ENCODE measurements at places on chromosomes 3 and 15. TPM values are rescaled to one million over a fixed set of nuclear protein-coding genes. Genes with fewer than 3 reads are reported as not detected.

GRCh38 chr15:61621146-61621545, 392.0 kb upstream of the RORA start:
- no peak overlapping the region for H3K27ac ChIP-seq
- no peaks in the 10 kb centered on the region for H3K36me3 ChIP-seq
- H3K4me1 ChIP-seq: no peaks in the 10 kb centered on the region
- no peaks in the 10 kb centered on the region for H3K27me3 ChIP-seq
- H3K4me3 ChIP-seq: no peak overlapping the region

- H3K4me1 ChIP-seq: peaks cover 13% of the 10 kb centered on the region
- H3K36me3 ChIP-seq: no peaks in the 10 kb centered on the region
- peak overlapping the region; percentile 13 for H3K27ac ChIP-seq
- DNase-seq: no peak
Observed at GRCh38 chr3:102193255-102193654, 241.6 kb upstream of the ZPLD1 start.

Gene TIPIN
- 5.8 TPM for total RNA-seq

- H3K27ac ChIP-seq: no peak overlapping the region
- no peak for DNase-seq
- no peaks in the 10 kb centered on the region for H3K4me1 ChIP-seq
- peaks cover 15% of the 10 kb centered on the region for H3K36me3 ChIP-seq
Observed at GRCh38 chr3:113498221-113499005, 16.5 kb downstream of the SPICE1 start.

Gene TICRR
- total RNA-seq: 0.61 TPM

GRCh38 chr3:64184621-64185020, 40.6 kb downstream of the PRICKLE2 start:
- no peaks in the 10 kb centered on the region for H3K36me3 ChIP-seq
- no peak overlapping the region for H3K27ac ChIP-seq
- no peak overlapping the region for H3K4me3 ChIP-seq
- no peak for DNase-seq
- H3K4me1 ChIP-seq: peaks cover 42% of the 10 kb centered on the region
- H3K27me3 ChIP-seq: no peaks in the 10 kb centered on the region

DNA sequence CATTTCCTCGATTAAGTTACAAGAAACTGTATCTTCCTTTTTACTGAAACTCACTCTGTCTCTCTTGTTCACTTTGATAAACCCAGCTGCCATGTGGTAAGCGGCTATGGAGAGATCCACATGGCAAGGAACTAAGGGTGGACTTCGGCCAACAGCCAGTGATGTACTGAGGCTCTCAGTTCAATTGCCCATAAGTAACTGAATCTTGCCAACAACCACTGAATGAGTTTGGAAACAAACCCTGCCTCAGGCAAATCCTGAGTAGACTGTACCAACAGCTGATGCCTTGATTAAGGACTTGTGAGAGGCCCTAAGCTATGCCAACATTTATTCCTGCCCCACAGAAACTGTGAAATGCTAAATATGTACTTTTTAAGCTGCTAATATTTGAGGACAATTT, 433.5 kb downstream of the PLOD2 start:
- DNase-seq: no peak
- H3K27ac ChIP-seq: no peak overlapping the region
- H3K4me1 ChIP-seq: no peaks in the 10 kb centered on the region
- no peaks in the 10 kb centered on the region for H3K36me3 ChIP-seq

- no peak overlapping the region for H3K4me3 ChIP-seq
- H3K27ac ChIP-seq: no peak overlapping the region
- no peaks in the 10 kb centered on the region for H3K36me3 ChIP-seq
- H3K4me1 ChIP-seq: no peaks in the 10 kb centered on the region
- DNase-seq: no peak
- H3K27me3 ChIP-seq: no peaks in the 10 kb centered on the region
Observed at GRCh38 chr15:36977659-36978058, 122.7 kb downstream of the MEIS2 start.
